ENCODE measurements at places on chromosomes 4 and X.
A peak's percentile ranks its signal among the peaks of the same experiment; 100 is the strongest.

DNA sequence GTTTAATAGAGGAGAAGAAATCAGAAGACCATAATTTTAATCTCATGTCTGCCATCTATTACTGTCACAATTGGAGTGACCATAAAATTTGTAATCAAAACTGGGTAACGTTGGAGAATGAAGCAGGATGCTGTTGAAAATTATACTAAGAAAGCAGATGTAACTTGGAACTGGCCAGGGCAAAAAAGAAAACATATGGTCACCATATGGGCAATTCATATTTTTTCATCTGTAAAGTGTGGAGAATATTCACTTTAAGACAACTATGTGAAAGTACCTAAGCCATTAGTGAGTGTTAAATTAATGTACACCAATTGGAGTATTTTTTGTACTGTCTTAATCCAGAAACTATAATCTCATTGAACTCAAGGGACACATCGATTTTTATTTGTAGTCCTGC, 1008.0 kb downstream of the GLUD2 start:
- no peak for DNase-seq

DNA sequence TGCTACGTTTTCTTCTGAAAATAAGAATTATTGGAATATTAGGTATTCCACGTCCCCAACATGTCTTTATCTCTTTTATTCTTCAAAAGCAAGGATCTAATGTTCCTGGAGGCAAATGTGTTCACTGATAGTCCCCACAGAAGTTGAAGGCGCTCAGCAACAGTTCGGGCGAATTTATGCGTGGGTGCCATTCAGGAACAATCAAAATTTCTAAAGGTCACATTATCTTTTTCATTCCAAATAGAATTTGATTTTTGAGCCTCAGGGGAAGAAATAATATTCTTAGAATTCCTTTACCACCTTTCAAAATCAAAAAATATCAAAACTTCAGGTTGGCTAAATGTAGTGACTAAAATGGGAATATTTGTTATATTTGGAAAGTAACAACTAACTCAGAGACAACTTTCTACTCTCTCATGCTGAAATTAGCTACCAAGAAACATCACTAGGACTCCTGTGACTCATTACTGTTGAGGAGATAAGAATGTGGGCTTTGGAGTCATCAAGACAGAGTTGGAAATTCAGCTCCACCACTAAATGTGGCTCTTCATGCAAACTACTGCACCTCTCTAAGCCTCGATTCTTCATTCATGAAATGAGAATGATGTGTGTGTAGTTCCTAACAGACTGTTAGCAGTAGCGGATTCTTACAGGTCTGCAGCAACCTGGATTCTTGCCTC, 72.3 kb upstream of the KIT start:
- DNase-seq = no peak

- peak; percentile 50 for DNase-seq
These were observed 169.0 kb downstream of the CORIN start for GRCh38 chr4:47668810-47669408.

- no peak for DNase-seq
These were observed 36.7 kb upstream of the NEUROG2 start for GRCh38 chr4:112552668-112553067.

DNA sequence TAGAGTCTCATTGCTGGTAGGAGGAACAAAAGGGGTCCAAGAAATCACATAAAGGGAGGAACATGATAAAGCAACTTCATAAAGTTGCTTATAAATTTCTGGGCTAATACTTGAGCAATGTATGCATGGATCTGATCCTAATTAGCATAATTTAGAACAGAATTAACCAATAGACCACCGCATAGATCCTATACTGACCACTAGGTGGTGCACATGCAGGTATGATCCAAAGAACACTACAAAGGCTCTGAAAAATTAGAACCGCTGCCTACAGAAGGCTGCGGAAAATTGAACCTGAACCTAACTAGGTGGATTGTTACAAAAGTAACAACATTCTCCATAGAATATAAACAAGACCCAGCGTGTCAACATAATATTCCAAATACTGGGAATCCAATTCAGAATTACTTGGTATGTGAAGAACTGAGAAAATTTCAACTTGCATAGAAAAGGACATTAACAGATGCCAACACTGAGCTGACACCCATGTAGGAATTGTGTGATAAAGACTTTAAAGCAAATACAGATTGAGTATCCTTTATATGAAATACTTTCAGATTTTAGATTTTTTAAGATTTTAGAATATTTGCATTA, 23.3 kb downstream of the BRCC3 start:
- DNase-seq = peak; percentile 51

DNA sequence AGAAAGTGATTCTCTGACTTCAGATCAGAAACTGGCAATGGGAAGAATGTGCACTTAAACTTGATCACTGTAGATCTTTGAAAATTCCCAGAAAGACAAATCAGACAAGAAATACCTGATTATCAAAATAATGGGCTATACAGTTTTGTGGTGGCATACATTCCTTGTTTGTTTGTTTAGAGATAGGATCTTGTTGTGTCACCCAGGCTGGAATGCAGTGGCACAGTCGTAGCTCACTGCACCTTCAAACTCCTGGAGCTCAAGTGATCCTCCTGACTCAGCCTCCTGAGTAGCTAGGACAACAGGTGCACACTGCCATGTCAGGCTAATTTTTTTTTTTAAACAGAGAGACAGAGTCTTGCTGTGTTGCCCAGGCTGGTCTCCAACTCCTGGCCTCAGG, 81.0 kb upstream of the SPRY1 start:
- no peak for DNase-seq

DNA sequence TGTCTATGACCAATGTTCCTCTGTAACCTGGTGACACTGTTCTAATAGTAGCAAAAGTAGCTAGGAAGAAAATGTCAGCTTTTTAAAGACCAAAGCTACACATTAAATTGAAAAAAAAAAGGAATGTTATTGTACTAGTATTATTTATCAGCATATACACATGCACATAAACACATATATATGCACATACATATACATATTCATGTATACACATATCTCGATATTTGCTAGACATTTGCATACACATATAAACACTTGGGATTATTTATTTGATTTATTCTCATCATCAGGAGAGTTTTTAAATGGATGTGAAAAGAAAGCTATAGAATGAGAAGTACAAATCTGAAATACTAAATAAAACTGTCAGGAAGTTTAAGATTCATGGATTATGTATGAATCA, 21.3 kb upstream of the NEIL3 start:
- DNase-seq = no peak

DNA sequence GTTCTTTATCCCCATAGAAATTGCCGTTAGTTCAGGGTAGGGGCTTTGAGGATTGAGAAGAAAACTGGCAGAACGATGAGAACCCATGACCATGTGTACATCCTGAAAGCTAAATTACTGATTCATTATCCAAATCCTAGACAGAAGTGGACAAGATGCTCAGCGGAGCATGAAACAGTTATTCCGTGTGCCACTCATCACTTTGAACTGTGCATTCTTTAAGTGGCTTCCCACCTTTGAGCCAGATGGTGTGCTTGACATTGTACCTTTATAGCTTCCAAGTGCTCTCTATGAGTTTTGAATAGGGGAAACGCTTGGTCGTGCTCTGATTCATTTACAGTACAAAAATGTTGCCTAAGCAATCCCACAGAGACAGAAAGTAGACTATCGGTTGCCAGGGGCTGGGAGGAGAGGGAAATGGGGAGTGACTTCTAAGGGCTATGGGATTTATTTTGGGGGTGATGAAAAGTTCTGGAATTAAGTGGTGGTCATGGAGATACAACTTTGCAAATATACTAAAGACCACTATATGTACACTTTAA, 100.0 kb downstream of the DOCK11 start:
- no peak for DNase-seq

DNA sequence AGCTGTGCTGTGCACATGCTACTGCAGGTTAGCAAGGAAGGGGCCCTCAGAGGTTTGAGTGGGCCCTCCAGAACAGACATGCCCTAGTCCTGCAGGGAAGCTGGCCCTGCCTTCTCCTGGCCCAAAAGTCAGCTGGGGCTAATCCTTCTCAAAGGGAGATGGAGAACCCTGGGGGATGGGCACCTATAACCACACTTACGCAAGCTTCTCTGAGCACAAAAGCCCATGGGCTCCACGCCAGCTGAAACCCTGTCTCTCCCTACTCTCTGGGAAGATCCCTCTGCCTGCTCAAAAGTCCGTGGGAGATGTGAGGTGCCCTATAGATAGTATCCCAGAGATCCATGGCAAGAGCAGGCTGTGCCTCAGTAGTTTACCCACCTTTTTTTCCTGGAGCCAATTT, 58.9 kb upstream of the DKK2 start:
- DNase-seq = no peak

GRCh38 chr4:164081371-164081770, 586.9 kb downstream of the TMA16 start:
- no peak for DNase-seq

- DNase-seq = no peak
These were observed 763 bp downstream of the USP38 start for GRCh38 chr4:143185253-143186107.

GRCh38 chr4:156825074-156825473, 146.5 kb downstream of the PDGFC start:
- DNase-seq = no peak

- DNase-seq = no peak
These were observed 4.8 kb upstream of the SCOC start for GRCh38 chr4:140368686-140369085.

GRCh38 chr4:173418639-173419038, 19.7 kb upstream of the SCRG1 start:
- DNase-seq = no peak

DNA sequence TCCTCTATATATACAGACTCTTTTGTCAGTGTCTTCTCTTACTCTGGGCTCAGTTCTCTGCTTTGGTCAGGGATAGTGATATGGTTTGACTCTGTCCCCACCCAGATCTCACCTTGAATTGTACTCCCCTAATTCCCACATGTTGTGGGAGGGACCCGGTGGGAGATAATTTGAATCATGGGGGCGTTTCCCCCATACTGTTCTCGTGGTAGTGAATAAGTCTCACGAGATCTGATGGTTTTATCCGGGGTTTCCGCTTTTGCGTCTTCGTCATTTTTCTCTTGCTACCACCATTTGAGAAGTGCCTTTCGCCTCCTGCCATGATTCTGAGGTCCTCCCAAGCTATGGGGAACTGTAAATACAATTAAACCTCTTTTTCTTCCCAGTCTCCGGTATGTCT, 144.4 kb downstream of the GLUD2 start:
- DNase-seq = no peak

GRCh38 chrX:74231625-74232024, 72.4 kb upstream of the ZCCHC13 start:
- no peak for DNase-seq
